ENCODE measurements at places on chromosomes 6 and 20. TPM values are rescaled to one million over a fixed set of nuclear protein-coding genes. Genes with fewer than 3 reads are reported as not detected.

HFE gene
- total RNA-seq, result 5.5 TPM

RPN2 gene
- 175 TPM for total RNA-seq

MROH8 gene
- total RNA-seq, result 3.0 TPM

EPB41L2 gene
- 193 TPM for total RNA-seq

MACROD2 gene
- 15.5 TPM for total RNA-seq

TCF15 gene
- 2.2 TPM for total RNA-seq

SCGN gene
- not detected for total RNA-seq

LTB gene
- total RNA-seq, result 0.90 TPM

KCNK15 gene
- 4.5 TPM for total RNA-seq

C4B gene
- total RNA-seq, result 45.4 TPM
